ENCODE measurements at places on chromosomes 2 and 18.

DNA sequence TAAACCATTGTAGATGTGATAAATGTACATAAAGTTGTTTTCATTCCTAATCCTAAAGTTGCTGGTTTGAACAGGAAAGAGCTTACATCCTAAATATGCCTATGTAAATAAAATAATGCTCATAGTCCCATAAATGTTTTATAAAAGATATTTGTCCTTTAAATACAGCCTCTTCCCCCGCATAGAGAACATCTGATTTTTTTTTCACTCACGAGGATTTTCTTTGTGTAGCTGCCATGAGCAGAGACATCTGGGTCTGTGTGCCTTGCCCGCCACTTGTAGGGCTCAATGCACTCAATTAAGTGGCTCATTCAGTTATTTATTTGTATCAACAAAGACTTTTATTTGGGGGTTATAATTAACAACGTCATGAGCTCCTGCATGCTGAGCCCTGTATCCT is 72.8 kb downstream of the SOWAHC start:
- DNase-seq, result no peak

GRCh38 chr18:31942291-31942998 is 483 bp downstream of the TRAPPC8 start:
- no peak for DNase-seq

DNA sequence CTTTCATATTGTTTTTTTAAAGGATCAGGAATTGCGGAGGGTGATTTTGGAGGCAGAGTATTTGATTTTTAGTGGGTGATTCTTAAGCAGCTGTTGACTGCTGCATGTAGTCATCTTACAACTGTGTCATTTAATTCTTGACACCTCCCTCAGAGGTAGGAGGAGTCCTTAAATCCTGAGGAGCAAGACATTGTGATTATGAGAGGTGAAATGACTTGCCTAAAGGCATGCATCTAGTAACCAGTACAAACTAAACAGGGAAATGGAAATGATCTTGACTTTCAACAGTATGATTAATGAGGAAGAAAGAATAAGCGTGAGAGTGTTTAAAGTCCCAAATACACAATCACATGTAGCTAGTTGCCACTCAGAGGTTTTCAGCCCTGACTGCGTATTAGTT is 440.7 kb downstream of the THSD7B start:
- DNase-seq, result no peak

DNA sequence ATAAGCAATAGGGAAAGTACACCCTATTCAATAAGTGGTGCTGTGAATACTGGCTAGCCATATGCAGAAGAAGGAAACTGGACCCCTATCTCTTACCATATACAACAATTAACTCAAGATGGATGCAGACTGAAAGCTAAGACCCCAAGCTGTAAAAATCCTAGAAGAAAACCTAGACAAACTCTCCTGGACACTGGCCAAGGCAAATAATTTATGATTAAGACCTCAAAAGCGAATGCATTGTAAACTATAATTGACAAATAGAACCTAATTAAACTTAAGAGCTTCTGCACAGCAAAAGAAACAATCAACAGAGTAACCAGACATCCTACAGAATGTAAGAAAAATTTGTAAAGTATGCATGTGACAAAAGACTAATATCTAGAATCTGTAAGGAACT is 41.1 kb upstream of the ASXL3 start:
- DNase-seq, result no peak

DNA sequence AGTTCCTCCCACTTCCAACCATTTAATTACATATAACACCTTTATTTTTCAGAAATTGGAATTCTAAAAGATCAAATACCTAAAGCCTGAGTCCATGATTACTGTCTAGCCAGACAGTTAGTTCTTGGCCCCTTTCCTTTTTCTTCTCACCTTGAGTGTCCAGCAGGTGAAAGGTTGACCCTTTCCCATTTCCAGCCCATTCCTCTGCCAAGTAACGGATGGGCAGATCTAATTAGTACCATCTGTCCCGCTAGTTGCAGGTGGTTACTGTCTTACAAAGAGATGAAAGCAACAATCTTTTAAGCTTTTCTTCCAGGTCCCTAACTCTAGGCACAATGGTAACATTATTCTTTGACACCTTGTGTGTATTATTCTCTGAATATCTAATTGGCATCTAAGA is 506.7 kb downstream of the ARHGAP15 start:
- no peak for DNase-seq

DNA sequence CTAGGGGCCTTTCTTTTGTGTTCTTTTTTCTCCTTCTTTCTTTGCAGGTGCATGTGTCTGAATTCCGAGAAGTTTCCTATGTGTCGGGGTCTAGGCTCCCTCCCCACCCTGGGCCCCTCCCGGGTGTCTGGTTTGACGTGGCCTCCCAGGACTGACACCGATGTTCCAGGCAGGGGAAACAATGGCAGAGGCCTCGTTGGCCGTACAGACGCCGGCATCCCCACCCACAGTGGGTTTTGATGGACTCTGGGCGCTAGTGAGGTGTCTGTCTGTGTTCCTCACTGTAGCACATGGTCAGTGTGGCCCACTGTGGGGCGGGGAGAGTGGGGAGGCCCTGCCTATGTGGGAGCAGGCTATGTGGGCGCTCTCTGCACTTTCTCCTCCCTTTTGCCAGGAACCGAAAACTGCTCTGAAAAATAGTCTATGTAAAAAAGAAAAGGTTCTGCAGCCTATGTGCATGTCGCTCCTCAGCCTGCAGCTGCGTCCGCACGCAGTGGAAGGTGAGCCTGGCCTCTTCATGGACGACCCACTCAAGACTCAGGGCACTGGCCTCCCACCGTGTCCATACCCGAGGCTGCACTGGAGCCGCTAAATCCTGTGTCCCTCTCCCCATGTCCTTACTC is 90.9 kb upstream of the ASB18 start:
- no peak for DNase-seq

DNA sequence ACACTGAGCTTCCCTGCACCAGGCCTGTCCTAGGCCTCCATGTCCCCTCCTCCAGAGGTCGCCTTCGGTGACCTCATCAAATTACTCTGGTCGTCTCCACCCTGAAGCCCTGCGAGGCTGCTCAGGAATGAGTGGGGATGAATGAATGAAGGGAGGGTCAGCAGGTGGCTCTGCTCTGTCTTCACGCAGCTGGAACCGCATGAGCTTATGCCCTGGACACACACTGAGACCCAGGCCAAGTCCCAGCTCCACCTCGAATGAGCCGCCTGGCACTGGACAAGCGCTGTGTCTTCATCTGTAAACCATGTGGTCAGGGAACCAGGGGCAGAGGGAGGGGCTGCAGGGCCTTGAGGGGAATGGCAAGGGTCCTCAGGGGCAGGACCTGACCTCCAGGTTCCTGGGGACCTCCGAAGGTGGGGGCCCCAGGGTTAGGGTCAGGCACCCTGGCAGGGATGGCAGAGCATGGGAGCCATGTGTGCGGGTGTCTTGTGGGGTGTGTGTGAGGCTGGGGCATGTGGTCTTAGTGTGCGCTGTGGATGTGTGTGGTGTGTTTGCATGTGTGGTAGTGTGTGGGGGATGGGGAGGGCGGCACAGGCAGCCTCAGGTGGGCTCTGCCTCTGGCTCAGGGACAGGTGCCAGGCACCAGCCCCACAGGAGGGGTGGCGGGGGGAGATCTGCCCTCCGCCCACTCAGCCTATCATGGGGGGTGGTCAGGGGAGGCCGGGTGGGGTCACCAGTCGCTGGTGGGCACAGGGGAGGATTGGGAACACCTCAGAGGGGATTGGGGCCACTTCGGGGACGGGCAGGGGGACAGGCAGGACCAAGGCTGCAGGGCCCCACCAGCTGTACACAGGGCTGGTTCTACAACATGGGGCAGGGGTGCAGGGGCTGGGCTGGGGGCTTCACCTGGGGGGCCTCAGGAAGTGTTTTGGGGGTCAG is 13.9 kb downstream of the ODC1 start:
- DNase-seq, result no peak

GRCh38 chr18:60372596-60372995 is at the start of gene MC4R:
Gene MC4R, minus strand, starts transcription at chr18:60372775. Its CDS starts 426 bp downstream, at chr18:60372349.
- DNase-seq, result no peak

- DNase-seq, result no peak
Observed at GRCh38 chr2:16739778-16740581, 74.3 kb upstream of the CYRIA start.

- no peak for DNase-seq
Observed at GRCh38 chr18:31146809-31147208, 15.8 kb downstream of the DSC1 start.

GRCh38 chr2:46375566-46376125 is 78.4 kb downstream of the EPAS1 start:
- DNase-seq, result peak; percentile 58

DNA sequence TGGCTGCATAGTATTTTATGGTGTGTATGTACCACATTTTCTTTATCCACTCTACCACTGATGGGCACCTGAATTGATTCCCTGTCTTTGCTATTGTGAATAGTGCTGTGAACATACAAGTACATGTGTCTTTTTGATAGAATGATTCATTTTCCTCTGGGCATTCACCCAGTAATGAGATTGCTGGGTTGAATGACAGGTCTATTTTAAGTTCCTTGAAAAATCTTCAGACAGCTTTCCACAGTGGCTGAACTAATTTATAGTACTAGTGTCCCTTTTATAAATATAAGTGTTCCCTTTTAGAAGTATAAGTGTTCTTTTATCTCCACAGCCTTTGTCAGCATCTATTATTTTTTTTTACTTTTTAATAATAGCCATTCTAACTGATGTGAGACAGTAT is 303.9 kb upstream of the EPHA4 start:
- DNase-seq, result no peak

- no peak for DNase-seq
Observed at GRCh38 chr2:206154197-206154596, 5.0 kb downstream of the NDUFS1 start.

DNA sequence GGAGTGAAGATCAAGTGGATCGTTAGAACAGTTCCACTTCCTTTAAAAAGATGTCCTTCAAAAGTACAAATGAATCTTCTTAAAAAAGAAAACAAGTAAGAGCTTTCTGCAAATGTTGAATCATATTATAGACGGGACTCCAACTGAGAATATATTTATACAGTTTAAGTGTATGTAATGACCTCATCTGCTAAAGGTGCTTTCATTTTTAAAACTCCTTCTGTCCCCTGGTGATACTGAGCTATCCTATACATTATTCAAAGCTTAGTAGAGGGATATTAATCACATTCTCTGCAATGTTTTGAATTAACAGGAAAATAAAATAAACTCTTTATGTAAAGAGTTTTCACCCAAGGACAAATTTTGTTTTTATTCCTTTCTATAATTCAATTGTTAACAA is 420.7 kb upstream of the SLC8A1 start:
- DNase-seq, result no peak

DNA sequence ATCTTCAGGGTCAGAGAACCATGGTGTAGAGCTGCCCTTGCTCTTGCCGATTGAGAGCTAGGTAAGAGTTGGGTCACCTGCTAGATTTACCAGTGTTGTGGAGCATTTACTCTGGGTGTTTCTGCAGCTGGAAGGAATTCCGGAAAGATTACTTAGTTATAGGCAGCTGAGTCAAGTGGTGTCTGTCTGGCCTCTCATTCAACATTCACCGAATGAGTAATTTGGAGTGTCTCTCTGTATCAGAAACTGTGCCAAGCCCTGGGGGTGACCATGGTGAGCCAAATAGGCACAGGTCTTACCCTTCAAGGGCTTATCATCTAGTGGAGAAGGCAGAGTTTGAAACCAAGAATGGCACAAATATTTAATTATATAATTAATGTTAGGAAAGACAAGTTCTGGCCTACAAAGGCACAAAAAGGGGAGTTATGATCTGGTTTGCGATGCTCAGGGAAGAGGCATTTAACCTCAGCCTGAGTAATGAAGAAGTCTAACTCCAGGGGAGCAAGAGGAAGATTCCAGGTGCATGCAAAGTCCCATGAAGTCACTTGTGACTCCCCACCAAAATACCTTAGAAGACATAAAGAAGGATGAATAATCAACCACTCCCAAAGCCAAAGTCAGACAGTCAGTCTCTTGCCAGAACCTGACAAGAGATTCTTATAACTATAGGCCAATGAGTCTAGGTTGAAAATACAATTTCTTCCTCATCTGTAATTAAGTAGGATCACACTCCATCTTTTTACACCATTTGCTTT is 12.5 kb downstream of the SETBP1 start:
- no peak for DNase-seq

DNA sequence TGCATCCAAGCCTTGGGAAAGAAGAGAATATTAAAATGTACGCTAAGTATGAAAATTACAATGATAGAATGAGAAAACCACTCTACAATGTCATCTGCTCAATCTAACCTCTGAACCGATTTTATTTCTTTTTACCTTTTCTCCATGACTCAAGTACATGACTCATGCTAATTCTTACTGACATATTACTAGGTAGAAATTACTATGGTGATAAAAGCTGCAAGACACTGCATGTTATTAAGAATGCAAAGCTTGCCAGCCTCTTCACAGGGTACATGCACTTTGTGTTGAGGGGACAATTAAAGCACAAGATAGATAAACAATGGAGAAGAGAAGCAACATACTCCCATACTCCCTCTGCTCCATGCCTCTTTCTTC is 20.7 kb downstream of the SFT2D3 start:
- no peak for DNase-seq

DNA sequence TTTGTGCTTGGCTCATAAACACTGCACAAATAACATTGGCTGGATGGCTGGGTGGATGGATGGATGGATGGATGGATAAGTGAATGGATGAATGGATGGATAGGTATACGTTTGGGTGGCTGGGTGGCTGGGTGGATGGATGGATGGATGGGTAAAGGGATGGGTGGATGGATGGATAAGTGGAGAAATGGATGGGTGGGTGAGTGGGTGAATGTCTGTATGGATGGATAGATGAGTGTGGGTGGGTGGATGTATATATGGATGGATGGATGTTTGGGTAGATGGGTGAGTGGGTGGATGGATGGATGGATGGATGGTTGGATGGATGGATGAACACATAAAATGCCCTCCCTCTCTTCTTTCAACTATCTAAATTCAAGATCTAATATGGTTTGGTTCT is 38.1 kb downstream of the KCNF1 start:
- no peak for DNase-seq

DNA sequence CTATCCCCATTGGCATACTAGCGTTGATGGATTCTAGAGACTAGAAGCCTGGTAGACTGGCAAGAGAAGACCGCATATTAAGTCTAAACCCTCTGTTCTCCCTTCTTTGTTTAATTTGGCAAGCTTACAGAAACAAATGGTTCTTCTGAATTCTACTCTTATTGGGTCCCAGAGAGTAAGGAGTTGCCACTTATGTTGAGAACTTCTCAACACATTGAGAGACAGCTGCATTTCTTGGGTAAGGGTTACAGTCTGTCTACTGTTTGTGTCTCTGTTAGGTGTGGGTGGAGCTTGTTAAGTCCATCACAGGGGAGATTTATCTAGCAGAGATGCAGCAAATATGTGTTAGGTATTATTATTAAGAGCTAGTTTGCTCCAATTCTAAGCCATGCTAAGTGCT is 435.8 kb upstream of the MEIS1 start:
- DNase-seq, result no peak

- no peak for DNase-seq
Observed at GRCh38 chr2:66885775-66886383, 451.0 kb downstream of the MEIS1 start.

- DNase-seq, result no peak
Observed at GRCh38 chr18:77079954-77080682, 52.5 kb downstream of the MBP start.

DNA sequence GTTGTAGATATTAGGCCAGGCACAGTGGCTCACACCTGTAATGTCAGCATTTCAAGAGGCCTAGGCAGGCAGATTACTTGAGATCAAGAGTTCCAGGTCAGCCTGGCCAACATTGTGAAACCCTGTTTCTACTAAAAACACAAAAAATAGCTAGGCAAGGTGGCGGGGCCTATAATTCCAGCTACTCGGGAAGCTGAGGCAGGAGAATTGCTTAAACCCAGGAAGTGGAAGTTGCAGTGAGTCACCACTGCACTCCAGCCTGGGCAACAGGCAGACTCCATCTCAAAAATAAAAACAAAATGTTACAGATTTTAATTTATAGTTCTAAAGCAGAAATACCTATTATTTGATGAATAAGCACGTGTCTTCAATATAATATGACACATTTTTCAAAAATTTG is 65.6 kb upstream of the UBXN4 start:
- DNase-seq, result no peak

All from ascending aorta (tissue), 2 donors.